GM13976 (cell line): ENCODE measurements at places on chromosomes 7 and 10.

- no peak for DNase-seq
Measured at GRCh38 chr7:43195256-43195655, 82.8 kb downstream of the HECW1 start.

- DNase-seq = no peak
Measured at GRCh38 chr7:133934262-133934976, 192.7 kb upstream of the LRGUK start.

DNA sequence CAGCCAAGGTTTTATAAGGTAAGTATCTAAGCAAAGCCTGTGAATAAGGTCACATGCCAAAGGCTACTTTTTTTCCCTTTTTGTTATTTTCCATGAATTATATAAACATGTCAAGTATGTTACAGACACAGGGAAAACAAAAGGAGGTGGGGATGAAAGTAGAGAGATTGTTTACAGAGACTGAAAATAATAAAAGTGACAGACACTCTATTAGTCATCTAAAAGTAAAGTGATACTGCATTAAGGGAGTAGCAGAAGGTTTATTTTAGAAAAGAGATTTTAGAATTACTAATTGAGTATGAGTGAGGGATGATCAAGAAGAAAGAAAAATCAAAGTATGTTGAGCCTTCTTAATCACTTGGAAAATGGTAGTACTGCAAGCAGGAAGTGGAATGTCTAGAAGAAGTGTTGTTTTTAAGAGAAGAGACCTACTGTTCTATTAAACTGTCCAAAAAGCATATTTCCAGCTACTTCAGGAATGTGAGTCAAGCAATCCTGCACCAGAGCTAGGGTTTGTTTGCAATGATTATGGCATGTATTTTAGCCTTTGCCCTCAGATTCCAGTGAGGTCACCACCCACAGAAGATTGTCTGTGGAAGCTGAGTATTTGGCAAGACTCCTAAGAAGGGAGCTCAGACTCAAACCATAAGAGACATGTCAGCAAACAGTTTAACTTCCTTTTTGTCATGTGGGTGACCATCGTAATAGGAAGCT, 177.9 kb upstream of the PLXDC2 start:
- no peak for DNase-seq

DNA sequence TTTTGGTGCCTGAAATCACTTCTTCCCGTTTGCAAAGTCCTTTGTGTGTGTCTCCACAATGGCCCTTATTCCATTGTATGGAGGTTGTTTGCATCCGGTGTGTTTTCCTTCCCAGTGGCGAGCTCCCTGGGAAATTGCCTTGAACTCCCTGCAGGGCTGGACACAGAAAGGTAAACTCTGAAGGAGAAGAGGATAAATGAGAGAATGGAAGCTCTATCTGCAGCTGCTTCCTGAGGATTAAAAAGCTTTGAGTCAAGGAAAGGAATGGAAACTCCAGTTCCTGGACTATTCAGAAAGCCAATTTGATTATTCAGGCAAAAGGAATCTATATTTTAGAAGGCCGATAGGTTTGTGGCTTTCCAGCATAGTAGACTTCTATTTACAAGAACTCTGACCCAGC, 4.4 kb upstream of the GRK5 start:
- no peak for DNase-seq

DNA sequence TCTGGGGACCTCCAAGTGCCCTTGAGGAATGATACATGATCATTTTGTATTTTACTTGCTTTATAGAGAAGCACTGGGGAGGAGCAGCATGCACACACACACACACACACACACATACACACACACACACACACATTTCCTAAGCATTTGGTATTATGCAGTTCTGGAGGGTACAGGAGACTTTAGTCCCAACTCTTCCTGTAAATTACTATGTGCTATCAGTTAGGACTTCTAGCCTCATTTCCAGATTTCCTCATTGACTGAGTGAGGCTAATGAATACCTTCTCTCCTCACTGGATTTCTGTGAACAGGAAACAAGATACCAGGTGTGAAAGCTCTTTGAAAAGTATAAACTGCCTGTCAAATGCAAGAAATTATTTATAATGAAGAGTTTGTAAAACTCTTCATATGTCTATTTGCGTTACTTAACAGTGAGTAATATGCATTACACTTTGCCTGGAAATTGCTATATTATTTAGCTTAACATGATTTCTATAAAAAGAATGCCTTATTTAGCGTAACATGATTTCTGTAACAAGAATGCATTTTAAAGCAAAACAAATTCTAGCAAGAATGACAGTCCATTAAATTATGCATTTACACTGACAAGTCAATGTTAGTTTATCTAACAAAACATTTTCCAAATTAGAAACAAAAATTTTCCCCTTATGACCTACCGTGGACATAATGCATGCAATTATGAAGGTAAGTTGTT, 34.2 kb downstream of the ACTA2 start:
- no peak for DNase-seq

DNA sequence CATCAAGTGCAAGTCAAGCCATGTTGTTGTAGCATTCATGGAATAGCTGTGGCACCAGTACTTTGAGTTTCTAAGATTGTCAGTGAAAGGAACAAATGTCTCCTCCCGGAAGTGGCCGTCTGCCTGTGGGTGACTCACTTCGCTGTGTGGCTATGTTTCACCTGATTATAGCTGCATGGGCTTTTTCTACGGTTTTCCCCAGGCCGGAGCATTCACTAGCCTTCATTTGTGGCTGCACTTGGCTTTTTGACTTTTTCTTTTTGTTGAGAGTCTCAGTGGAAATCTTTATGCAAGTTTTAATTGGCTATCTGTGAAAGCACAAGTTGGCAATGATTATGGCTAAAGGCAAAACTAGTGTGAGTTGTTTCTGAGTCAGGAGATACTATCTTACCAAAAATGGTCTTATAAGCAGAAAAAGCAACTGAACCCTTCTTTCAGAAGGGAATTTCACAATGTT, 35.0 kb downstream of the SRI start:
- no peak for DNase-seq

DNA sequence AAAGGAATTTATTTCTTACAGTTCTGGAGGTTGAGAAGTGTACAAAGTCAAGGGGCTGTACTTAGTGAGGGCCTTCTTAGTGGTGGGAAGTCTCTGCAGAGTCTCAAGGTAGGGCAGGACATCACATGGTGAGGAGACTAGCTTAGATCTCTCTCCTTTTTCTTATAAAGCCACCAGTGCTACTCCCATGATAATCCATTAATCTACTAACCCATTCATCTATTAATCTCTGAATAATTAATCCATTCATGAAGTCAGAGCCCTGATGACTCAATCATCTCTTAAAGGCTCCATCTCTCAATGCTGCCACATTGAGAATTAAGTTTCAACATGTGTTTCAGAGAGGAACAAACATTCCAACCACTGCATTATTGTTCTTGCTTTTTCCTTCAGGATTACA, 64.4 kb upstream of the CSTF2T start:
- DNase-seq = no peak

DNA sequence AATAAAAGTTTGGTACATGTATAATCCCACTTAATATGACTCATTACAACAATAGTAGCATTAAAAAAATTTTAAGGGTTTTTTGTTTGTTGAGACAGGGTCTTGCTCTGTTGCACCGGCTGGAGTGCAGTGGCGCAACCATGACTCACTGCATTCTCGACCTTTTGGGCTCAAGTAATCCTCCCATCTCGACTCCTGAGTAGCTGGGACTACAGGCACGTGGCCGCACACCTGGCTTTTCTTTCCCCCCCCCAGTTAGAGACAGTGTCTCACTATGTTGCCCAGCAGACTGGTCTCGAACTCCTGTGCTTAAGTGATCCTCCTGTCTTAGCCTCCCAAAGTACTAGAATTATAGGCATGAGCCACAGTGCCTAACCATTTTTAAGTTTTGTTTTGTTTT, 40.7 kb downstream of the KMT2C start:
- DNase-seq = no peak

GRCh38 chr10:89677341-89677740, 24.0 kb upstream of the KIF20B start:
- DNase-seq = no peak

DNA sequence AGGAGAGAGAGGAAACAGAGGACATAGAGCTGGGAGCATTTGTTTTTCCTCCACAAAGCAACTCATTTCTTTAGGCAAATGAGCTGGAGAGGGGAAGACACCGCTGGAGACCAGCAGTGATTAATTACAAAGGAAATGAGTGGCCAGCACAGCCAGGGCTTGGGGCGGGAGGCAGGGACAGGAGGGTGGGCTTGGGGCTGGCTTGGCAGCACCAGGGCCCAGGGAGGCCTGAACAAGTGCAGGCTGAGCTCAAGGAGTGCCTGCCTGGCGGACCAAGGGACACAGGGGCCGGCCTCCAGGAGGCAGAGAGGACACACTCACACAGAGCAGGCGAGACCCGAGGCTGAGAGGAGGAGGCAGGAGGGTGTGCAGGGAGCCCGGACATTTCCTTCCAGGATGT, 149.0 kb upstream of the UNC5B start:
- DNase-seq = no peak

GRCh38 chr7:19491821-19492452, 216.9 kb downstream of the POLR1F start:
- peak; percentile 18 for DNase-seq

GRCh38 chr7:128791121-128791971, at the start of gene CCDC136:
CCDC136 (plus strand) TSS chr7:128791968; CDS start chr7:128792412, 444 bp downstream.
- peak; percentile 94 for DNase-seq

- DNase-seq = peak; percentile 91
Measured at GRCh38 chr7:37448636-37449361, at the start of gene ELMO1. ELMO1 (minus strand) TSS chr7:37448864; CDS start chr7:37342690, 106,174 bp downstream.

DNA sequence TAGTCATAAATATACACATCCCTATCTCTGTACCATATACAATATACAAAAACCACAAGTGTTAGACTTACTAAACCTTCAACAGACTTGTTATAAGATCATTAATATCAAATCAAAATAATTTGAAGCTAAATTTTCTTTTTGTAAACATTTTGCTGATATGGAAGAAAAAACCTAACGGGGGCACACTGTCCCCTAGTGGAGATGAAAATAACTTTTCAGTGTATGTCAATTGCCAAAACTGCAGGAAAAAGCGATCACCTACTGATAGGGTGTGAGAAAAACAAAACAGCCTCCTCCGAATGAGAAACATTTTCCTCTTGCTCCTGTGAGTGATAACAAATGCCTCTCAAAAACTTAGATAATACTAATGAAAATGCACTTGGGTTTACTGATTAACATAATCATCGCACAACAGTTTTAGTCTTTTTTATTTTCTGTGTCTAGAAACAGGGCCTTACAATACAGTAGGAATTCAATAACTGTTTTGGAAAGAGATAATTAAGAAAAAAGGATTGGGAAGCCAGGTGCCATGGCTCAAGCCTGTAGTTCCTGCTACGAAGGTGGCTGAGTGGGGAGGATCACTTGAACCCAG, 322.7 kb downstream of the CRPPA start:
- no peak for DNase-seq

- DNase-seq = no peak
Measured at GRCh38 chr7:155858521-155859061, 46.3 kb upstream of the SHH start.

- no peak for DNase-seq
Measured at GRCh38 chr7:156656598-156656997, 16.0 kb downstream of the RNF32 start.

DNA sequence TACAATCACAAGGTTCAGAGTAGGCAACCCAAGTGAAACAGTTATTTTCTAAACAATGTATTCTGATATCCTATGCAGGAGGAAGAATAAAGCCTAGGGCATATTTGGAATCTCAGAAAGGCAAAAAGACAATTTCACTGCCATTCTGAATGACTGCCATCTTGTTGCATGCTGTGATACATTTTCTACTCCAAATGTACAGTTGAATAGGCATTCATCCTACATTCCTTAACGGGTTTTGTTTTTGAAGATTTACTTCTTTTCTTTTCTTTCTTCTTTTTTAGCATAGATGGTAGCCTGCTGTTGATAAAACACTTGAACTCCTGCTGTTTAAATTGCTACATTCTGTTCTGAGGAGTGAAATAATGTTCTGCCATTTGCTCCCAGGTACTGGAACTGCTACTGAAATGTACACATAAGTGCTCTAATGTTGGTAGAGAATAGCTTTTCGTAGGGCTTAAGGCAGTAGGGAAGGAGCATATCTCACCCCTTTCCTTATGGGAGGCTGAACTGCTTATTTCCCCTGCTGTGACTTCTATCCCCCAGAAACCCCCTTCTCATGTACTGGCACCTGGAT, 506.8 kb downstream of the DNAJB9 start:
- DNase-seq = no peak

DNA sequence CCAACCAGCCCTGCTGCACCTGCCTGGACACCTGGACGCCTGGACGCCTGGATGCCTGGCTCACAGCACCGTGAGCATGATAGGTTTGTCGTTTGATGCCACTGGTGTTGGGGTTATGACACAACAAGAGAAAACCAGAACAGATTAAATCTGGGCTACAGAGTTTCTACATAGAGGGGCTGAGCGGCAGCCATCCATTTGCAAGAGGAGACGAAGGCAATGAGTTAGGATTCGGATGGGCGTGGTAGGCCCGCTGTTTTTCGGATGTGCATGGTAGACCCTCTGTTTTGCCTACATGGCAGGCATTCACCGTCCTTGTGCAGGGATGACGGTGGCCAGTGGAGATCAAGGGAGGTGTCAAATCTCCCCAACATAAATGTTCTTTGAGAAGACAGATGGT, 121.5 kb upstream of the RNF32 start:
- no peak for DNase-seq

GRCh38 chr7:33845991-33846509, 59.3 kb upstream of the BMPER start:
- DNase-seq = no peak

GRCh38 chr7:82164813-82165212, 278.8 kb downstream of the CACNA2D1 start:
- no peak for DNase-seq

GRCh38 chr10:88968391-88968790, 15.8 kb upstream of the ACTA2 start:
- DNase-seq = no peak

GRCh38 chr7:38453168-38453567, 178.0 kb downstream of the AMPH start:
- no peak for DNase-seq
